ENCODE measurements at places on chromosomes 6 and 20.
A peak's percentile ranks its signal among the peaks of the same experiment; 100 is the strongest.

DNA sequence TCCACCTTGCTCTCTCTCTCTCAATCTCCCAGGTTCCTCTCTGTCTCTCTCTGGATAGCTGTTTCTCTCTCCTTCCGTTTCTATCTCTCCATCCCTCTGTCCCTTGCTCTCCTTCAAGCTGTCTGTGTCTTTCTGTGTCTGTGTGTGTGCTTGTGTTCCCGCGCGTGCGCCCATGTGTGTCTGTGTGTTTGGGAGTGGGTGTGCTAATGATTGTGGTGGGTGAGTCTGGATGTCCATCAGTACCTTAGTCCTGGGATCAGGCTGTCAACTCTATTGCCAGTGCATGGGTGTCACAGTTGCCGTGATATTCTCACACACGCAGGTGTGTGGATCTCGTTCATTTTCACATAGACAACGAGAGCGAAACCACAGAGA lies 1380.6 kb upstream of the DEFB115 start:
- DNase-seq, result no peak

- peak; percentile 84 for DNase-seq
Observed at GRCh38 chr20:43507150-43508080, at the start of gene L3MBTL1. Gene L3MBTL1 (plus strand): TSS chr20:43507697. CDS start chr20:43513504, 5,807 bp downstream.

DNA sequence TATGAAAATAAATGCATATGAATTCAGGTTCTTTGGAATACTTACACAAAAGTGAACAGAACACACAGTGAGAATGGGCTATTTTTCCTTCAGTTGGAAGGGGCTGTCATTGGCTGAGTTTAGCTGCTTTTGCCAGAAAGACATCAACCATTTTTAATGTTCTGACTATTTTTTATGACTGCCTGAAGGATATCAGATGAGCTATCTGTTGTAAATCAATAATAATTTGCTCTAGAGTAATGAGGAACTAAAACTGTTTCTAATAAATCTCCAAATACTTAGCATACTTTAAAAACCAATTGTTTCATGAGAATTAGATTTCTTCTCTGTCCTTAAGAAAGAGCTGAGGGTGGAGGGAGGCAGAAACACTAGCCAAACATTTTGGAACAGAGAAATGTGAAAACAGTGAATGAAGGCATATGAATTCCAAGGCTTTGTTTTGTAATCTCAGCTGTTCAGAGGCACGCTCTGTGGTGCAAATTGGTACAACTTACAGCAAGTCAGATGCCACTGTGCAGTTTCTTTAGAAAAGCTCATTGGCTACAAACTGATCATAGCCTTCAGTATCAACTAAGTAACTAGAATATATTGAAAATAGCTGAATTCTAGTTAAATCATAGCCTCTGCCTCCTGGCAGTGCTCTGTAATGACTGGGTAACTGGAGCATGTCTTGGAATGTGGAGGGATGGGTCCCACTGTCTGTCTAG lies 228.9 kb upstream of the JAG1 start:
- DNase-seq, result no peak

DNA sequence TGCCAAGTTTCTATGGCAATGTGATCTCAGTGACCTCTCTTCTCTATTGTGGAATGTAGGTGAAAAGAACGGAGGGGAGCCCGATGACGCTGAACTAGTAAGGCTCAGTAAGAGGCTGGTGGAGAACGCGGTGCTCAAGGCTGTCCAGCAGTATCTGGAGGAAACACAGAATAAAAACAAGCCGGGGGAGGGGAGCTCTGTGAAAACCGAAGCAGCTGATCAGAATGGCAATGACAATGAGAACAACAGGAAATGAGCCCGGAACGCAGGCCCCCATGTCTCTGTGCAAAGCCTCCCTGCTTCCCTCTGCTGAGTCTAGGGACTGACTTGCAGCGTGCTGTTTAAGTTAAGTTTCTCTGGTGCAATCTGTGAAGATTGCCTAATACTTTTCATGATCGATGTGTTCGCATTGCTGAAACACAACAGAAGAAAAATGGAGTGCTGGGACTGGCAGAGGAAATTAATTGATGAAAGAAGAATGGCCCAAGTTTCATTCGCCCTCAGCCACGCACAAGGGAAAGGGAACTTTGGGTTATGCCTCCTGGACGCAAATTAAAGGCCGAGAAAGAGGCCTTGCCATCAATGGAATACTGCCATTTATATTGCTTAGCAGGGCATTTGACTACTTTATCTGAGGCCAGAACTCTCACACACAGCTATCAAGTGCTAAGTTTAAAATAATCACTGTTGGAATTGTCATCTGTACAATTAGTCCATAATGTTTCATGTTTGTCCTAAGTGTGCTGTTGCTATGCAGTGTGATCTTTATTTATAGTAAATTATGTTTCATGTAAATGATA lies 146.4 kb downstream of the AKAP7 start:
- DNase-seq, result no peak

- no peak for DNase-seq
Observed at GRCh38 chr6:52697903-52698302, 27.0 kb downstream of the TMEM14A start.

GRCh38 chr20:50426866-50427718 lies 83.1 kb upstream of the PTPN1 start:
- no peak for DNase-seq

- no peak for DNase-seq
Observed at GRCh38 chr6:63452125-63452524, 120.2 kb upstream of the LOC128125822 start.

DNA sequence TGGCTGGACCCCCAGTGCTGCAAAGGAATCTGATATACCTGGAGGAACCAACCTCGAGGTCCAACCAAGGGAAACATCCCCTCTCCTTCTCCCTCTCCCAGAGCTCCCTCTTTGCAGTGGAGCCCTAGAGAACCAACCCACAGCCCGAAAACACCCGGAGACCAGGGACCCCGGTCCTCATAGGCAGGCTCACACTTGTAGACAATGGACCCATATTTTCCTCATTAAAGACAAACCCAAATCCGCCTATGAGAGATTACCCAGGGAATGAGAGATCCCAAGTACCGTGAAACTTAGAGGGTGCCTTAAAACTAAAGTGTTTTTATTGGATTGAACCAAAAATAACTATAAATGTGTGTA lies 9.6 kb upstream of the FOXF2 start:
- DNase-seq, result no peak

DNA sequence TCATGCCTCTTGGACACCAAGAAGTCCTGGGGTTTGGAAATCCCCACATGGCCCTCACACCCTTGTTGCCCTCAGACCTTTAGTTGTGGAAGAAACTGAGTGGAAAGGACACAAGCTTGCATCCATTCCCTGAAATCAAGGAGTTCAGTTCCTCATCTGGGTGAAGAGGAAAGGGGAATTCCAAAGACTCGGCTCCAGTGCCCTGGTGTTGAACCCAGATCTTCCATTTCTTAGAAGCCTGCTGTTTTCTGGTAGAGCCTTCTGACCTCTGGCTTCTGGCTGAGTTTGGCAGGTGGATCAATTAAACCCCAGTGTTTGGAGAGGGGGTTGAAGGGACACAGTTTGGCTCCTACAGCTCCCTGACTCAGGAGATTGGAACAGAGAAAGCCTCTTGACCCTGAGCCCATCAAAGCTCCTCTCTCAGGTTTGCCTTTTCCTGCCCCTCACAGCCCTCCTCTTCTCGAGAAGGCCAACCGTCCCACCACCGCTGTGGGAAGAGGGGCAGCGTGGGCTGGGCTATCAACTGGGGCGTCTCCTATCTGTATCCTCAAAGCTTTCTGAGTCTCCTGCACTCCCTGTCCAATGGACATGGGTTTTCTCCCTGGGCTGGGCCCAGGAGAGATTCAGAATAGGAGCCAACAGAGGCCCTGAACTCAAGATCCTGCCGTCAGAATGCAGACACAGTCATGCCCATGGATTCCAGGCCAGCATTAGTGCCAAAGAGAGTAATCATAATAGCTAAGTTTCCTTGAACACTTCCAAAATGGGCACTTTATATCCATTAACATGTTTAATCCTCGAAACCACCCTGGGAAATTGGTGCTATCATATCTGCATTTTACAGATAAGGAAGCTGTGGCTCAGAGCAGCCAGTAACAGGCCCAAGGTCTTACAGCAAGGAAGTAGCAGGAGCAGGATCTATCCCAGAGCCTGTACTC lies 146.2 kb downstream of the VEGFA start:
- no peak for DNase-seq

DNA sequence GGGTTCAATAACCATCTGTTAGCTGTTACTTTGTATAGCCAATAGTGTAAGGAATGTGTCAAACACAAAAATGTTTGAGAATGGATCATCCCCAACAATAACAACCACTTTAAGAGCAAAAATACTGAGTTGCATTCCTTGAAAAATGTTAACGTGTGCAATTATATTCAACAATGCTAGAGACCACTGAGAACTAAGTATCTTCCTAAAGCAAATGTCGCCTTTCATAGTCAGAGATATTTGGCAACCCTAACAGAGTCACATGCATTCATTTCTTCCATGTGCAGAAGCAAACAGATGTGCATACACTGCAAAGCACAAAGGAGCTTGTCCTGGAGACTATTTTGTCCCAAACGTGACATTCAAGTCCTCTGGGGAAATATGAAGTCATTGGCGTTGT lies 448.6 kb downstream of the GJA1 start:
- DNase-seq, result no peak

GRCh38 chr6:45075246-45075645 lies 252.9 kb upstream of the RUNX2 start:
- DNase-seq, result no peak

DNA sequence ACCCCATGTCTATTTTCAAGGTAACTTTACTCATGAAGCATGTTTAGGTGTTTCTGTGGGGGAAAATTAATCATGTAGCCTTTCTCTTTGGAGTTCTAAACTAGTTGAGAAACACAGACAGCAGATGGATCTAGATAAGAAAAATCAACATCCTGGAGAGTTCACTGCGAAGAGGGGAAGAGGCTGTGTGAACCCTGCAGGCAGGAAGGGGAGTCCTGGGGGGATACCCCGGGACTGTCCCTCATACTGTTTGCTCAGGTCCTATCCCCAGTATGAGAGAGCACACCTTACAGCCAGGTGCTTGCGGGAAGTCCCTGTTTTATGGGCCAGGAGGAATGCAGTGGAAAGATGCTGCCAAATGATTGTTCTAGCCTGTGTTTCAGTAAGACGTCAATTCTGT lies 32.7 kb downstream of the CHMP4B start:
- no peak for DNase-seq

DNA sequence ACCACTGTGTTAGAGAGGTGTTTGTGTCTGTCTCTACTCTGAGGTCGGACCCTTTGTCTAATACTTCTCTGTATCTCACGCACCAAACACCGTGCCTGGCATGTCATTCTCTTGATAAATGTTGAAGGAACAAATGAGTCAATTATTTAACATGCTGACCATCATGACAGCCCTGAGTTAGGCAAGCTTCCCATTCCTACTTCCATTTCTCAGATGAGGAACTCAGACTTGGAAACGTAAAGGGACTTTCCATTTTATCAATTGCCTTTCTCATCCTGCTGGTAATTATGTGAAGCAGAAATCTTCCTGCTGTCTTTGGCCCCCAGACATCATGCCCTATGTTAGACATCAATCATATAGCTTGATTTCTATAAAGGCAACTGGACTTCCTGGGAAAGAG lies 227.0 kb upstream of the ECI2 start:
- no peak for DNase-seq

DNA sequence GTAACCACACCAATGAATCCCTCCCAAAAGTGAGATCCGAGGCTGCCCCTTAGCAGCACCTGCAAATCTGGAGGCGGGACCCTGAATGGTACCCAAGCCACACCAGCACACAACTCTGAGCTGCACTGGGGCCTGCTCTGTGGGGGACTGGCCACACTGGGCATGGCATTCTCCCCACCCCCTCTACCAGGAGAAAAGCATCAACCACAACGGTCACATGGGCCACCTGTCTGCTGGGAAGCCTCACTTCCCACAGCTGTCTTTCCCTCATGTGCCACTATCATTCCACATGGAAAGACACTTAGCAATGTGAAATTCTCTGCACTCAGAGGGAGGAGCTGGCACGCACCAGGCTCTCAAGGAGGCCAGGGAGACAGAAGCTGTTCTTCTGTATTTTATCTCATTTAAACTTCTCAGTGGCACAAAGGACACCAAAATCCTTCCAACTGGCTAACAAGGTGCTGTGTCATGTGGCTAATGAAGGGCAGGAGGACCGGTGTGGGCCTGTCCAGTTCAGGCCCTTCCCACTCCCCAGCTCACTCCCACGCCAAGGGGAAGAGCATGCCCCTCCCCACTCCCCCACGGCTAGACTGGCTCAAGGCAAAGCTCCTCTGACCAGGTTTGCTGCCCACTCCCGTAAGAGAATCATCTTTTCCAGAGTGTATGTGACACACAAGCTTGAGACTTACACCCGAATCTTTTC lies 19.0 kb downstream of the YTHDF1 start:
- DNase-seq, result no peak

DNA sequence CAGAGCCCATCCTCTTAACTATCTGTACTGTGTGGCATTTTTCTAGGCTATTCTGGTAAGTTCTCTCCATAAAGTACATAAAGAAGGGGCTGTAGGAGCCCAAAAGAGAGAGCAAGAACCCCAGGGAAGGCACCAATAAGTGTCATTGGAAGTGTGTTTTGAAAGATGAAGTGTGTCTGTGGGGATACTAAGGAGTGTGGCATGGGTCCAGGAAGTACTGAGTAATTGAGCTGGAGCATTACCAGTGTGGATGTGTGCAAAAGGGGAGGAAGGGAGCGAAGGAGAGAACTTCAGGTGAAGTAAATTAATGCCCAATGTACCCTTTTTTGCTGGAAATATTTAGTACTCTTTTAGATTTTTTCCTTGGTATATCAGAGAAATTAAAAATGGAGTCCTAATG lies 63.9 kb downstream of the KCNS1 start:
- no peak for DNase-seq

DNA sequence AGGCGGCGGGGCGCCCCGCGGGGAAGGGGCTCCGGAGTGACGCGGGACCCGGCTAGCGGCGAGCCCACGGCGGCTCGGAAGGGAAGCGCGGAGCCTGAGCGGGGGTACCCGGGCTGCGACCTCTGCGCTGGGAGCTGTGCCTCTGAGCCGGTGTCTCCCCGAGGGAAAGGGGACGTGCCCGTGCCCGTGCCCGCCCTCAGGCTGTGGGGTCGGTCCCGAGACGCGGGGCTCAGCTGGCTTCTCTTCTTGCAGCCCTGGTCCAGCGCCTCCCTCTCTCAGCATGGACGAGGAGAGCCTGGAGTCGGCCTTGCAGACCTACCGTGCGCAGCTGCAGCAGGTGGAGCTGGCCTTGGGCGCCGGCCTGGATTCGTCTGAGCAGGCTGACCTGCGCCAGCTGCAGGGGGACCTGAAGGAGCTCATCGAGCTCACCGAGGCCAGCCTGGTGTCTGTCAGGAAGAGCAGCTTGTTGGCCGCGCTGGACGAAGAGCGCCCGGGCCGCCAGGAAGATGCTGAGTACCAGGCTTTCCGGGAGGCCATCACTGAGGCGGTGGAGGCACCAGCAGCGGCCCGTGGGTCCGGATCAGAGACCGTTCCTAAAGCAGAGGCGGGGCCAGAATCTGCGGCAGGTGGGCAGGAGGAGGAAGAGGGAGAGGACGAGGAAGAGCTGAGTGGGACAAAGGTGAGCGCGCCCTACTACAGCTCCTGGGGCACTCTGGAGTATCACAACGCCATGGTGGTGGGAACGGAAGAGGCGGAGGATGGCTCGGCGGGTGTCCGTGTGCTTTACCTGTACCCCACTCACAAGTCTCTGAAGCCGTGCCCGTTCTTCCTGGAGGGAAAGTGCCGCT lies 686 bp downstream of the ZGPAT start:
- peak; percentile 41 for DNase-seq
